ENCODE measurements at places on chromosomes 13 and 19.
A peak's percentile ranks its signal among the peaks of the same experiment; 100 is the strongest.

DNA sequence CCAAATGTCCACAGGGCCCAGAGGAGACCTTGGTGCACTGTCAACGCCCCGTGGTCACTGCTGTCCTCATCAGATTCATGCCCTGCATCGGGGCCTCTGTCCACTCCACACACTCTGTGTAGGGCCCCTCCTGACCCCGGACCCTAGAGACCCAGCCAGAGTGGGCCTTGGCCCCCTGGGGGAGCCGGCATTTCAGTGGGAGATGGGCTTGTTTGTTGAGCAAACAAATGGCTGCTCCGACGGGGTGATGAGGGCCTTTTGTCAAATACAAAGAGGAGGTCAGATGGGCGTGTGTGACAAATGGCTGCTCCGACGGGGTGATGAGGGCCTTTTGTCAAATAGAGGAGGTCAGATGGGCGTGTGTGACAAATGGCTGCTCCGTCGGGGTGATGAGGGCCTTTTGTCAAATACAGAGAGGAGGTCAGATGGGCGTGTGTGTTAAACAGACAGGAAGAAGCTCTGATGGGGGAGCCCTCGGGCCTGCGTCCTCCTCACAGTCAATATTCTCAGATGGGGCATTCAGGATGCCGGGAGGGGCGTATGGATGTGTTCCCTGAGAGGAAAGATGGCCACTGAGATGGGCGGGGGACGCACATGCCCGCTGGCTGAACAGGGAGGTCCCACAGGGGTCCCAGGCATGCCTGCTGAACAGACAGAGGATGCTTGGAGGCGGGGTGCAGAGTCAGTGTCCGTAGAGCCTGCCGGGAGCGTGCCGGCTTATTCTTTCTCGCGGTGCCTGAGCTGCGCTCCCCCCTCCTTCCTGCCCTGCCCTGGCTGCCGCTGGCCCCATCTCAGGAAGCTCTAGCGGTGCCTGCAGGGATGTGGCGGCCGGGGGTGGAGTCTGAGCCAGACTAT is 36.3 kb downstream of the SMIM24 start:
- no peak for DNase-seq

DNA sequence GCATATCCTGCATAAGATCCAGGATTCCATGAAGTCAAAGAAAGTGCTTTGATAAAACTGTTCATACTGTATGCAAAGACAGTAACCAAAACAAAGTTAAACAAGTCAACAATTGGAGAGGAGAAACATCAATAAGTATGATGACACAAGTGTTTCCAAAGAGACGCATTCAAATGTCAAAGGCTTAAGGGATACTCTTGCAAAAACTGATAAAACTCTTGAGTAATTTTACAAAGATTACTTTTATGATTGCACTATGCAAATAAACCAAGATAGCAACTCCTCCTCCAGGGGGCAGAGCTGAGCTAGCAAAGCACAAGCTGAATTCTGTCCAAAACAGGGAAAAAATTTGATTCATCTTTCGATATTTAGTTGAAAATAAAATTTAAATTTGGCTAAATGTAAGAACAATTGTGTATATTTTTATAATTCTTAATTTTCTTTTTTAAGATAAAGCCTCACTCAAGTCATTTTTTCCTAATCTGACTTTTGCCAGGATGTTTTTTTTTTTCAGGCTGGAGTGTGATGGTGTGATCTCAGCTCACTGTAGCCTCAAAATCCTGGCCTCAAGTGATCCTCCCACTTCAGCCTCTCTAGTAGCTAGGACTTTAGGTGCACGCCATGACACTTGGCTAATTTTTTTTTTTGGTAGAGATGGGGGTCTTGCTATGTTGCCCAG is 84.0 kb downstream of the MZT1 start:
- peak; percentile 2 for DNase-seq

DNA sequence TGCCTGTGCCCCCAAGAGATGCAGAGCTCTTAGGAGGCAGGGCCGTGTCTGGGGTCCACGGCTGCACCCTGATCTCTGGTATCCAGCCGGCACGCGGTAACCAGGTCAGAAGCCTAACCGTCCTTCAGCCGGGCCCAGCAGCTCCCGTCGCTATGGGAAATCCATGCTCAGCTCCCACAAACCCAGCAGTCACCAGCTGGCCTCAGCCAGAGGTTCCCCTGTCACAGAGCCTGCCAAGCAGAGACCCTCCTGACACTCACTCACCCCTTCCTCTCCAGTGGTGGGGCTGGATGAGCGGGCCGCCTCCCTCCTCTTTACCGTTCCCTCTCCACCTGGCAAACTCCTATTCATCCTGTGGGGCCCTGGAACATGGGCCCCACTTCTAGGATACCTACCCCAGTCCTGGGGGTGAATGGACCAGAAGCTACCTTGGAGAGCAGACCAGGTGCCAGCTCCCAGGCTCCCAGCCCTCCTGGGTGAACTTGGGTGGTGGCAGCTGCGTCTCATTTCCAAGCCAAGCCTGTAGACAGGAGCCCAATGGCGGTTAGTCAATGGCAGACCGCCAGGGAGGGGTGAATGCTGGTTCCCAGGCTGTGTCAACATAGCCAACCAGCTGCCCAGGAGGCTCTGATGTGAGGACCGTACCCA is 21.4 kb upstream of the TCF3 start:
- DNase-seq: no peak

- no peak for DNase-seq
Measured at GRCh38 chr13:93818345-93818744, 591.7 kb downstream of the GPC6 start.

- no peak for DNase-seq
Measured at GRCh38 chr19:45150751-45151281, 10.0 kb downstream of the NKPD1 start.

DNA sequence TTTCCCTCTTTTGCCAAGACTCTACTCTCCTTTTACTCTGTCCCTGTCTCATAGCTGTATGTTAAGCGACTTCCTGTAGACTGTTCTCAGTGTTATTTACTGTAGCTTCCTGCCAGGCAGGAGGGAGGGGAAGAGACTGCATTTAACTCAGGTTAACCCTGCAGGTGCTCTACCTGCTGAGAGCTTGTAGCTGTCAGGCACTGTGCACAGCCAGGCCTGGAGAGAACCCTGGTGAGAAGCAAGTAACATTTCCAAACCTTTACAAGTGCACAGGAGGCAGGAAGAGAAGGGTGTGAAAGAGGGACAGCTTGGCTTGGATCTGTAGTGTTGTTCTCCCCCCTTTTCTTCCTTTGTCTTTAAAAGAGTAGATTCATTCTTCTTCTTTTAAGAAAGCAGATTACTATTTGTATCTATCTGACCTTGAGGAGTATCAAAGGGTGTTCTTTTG is 167.1 kb downstream of the LMO7 start:
- peak; percentile 55 for DNase-seq

GRCh38 chr19:37361994-37362393 is 8.9 kb upstream of the ZNF527 start:
- DNase-seq: no peak

- DNase-seq: no peak
Measured at GRCh38 chr19:573519-573825, 1.1 kb downstream of the BSG start.

DNA sequence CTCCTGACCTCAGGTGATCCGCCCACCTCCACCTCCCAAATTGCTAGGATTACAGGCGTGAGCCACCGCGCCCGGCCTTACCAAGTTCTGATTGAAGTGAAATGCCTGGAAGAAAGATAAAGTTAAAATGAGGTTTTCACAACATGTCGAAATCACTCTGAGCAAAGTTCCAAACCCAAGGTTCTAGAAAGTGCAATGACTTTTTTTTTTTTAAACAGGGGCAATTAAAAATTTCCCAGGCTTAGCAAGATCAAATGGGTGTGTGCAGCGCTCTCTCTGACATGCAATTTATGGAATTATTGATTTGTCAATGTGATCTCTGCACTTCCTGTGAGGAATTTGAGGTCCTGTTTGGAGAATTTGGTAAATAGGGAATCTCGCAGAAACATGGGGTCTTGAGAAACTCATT is 12.8 kb upstream of the MAP2K2 start:
- DNase-seq: no peak

- peak; percentile 44 for DNase-seq
Measured at GRCh38 chr19:4067396-4068046, 822 bp upstream of the ZBTB7A start.

- no peak for DNase-seq
Measured at GRCh38 chr13:108166078-108166477, 49.3 kb downstream of the LIG4 start.

- no peak for DNase-seq
Measured at GRCh38 chr13:74794582-74794981, 660.4 kb upstream of the KLF12 start.

GRCh38 chr19:13920940-13921747 is 15.1 kb downstream of the CC2D1A start:
- no peak for DNase-seq

- DNase-seq: no peak
Measured at GRCh38 chr13:49303533-49304252, 56.0 kb downstream of the CDADC1 start.
